ENCODE measurements at places on chromosomes 4 and X.

DNA sequence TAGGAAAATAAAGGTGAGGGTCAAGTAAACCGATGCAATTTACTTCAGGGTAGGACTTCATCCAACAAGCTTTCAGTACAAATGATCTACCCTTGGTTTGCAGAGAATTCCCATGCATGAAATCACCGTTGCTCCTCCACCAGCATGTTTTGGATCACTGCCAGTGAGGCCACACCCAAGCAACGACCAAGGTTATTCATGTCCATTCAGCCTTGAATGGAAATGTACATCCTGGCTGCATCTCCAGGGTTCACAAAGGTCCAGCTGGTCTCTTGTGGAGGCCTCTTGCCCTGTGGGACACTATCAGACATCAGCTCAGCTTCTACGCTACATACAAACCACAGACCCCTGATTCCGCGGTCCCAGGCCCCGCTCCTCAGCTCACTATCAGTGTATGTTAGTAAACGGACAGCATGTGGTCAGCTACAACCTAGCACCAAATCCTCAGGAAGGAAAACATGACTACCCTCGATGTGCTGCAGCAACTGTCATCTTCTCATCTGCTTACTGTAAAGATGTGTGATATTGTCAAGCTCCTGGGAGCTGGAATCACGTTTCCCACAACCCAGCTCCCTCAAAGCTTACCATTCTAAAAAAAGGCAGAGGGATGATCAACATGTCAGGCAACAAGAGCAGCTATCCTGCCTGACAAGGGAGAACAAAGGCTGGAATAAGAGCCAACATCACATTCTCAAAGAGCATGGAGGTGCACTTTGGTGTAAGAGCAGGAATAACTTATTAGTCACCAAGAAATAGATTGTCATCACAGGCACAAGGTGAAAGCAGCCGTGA lies 4.9 kb downstream of the LYAR start:
- DNase-seq, result no peak

DNA sequence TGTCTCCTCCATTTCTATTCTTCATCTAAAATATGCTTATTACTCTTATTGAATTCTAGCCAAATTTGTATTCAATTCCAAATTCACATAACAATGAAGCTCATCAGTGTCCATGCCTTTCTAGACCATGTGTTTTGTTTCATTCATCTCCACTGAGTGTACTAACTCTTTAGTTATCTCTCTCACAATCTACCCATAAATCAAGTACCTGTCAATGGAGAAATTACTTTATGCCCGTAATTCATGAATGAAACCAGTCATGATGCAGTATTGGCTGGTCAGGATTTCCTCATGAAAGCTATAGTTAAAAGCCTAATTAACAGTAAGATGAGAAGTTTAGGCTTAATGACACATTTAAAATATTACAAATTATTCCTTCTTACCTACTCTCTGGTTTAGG lies 12.2 kb upstream of the TMPRSS11F start:
- DNase-seq, result no peak

- DNase-seq, result no peak
Observed at GRCh38 chrX:112779139-112779538, 61.5 kb downstream of the AMOT start.

GRCh38 chrX:51496501-51497291 lies at the start of gene NUDT11:
NUDT11 (minus strand) TSS chrX:51496592; CDS start chrX:51496444, 148 bp downstream.
- no peak for DNase-seq

GRCh38 chr4:94452476-94453371 lies 982 bp downstream of the PDLIM5 start:
- DNase-seq, result peak; percentile 34

DNA sequence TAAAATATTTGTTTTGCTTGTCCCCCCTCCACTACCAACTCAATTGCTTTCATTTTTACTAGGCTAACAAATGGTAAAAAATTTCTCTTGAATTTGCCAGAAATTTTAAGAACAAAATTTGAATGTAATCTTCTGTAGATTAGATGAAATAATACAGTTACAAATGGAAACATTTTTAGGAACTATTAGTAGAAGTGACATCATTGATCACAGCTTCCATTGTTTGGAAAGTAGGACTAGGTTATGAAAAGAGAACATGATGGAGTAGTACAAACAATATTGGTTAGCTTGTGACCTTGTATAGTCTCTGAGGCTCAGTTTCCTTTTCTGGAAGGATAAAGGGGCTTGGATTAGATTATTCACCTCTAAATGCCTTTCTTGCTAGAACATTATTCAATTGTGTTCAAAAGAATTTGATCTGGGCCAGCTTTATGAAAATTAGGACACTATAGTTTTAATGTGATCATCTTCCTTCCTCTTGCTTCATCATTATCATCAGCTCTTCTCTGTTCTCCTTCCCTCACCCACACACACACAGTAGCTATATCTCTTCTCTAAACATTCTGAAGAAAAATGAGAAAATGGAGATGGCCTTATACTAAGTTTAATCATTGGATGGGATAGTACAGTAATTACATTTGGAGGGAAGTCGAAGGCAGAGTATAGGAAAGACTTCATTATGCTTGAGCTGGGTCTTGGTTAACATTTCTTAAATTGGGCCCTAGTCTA lies 9.9 kb downstream of the MTMR1 start:
- no peak for DNase-seq

DNA sequence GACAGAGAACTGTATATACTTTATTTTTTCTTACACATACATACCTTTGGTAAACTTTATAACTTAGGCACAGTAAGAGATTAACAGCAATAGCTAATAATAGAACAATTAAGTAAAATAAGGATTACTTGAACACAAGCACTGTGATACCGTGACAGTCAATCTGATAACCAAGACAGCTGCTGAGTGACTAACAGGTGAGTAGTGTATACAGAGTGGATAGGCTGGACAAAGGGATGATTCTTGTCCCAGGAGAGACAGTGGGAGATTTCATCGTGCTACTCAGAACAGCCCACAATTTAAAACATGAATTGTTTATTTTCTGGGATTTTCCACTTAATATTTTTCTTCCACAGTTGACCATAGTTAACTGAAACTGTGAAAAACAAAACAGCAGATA lies 411.8 kb downstream of the PPP1R2C start:
- no peak for DNase-seq

GRCh38 chr4:62927574-62927973 lies 1481.7 kb downstream of the TECRL start:
- DNase-seq, result no peak

GRCh38 chr4:157564771-157565170 lies 344.2 kb downstream of the GRIA2 start:
- DNase-seq, result no peak

DNA sequence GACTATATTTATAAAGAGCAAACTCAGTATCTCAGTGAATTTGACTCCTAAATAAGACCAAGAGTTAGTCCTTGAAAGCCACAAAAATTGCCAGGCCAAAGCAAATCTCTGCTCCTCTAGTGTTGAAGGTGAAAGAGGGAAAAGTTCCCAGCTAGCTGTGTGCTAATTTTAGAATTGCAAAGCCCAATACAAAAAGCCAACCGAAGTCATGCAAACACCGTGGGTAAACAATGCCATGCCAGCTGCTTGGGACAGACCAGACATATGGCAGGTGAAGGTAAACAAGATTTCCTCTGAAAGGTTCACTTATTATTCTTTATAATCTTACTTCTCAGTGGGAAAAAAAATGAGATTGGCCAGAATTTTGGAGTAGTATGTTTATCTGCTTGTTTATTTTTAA lies 80.5 kb upstream of the LNX1 start:
- DNase-seq, result peak; percentile 47

DNA sequence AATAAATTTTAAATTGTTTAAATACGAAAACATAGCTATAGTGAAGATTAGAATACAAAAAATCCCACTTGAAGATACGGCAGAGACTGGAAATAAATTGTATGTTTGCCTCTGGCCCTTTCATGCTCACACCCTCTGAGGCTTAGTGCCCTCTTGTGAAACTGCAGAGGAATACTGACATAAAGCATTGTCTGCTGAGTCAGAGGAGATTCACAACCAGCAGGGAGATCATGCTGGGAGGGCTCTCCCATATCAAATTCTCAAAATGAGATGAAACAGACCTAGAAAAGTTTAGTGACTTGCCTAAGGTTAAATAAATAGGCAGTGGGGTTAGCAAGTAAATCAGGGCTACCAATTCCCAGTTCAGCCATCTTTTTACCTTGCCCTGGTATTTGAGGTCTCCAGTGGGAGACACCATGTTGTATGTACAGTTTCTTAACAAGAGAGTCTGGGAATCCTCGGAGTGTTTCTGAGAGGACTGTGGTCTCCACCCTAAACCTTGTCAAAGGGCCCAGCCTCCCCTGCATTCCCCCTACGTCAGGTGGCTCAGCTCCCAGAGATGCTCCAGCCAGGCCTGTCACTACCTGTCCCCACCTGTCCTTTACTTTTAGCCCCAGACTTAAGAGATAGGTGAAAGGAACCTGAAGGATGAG lies 581.4 kb upstream of the DIPK2B start:
- DNase-seq, result no peak

DNA sequence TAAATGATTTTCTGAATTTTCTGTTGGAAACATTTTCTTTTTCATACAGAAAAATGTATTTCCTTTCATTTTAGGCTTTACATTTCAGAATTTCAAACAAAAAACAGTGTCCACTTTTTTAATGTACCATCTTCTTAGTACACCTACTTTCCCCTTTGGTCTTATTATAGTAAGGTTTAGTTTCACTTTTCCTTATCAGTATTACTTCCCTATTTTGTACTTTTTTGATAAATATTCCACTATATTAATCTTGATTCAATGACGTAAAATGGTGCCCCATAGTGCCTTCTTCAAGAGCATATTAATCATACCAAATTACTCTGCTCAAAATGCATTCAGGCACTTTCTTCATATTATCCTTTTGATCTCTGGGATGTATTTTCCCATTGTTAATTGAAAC lies 52.5 kb downstream of the BANK1 start:
- no peak for DNase-seq

- no peak for DNase-seq
Observed at GRCh38 chrX:137031039-137031438, 2.8 kb downstream of the GPR101 start.

GRCh38 chr4:75653845-75654503 lies 19.2 kb downstream of the G3BP2 start:
- DNase-seq, result no peak

DNA sequence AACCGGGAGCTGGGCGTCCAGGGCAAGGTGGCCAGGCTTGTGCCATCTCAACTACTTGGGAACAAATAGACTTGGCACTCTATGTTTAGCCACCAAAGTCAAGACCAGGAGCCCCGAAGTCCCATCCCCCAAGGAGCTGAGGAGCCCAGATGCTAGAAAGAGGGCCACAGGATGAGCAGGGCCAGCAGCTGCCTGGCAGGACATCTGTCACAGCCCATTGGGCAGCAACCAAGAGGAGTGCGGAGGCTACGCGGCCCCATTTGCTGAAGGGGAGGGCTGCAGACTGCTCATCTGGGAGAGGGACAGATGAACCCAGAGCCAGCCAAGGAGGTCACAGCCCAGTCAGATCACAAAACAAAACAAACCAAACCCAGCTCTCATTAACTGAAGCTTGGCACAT lies 22.9 kb upstream of the SOWAHD start:
- no peak for DNase-seq

GRCh38 chrX:19735244-19735643 lies 152.2 kb downstream of the SH3KBP1 start:
- DNase-seq, result no peak

- no peak for DNase-seq
Observed at GRCh38 chr4:184067931-184068554, 149.6 kb downstream of the ENPP6 start.

DNA sequence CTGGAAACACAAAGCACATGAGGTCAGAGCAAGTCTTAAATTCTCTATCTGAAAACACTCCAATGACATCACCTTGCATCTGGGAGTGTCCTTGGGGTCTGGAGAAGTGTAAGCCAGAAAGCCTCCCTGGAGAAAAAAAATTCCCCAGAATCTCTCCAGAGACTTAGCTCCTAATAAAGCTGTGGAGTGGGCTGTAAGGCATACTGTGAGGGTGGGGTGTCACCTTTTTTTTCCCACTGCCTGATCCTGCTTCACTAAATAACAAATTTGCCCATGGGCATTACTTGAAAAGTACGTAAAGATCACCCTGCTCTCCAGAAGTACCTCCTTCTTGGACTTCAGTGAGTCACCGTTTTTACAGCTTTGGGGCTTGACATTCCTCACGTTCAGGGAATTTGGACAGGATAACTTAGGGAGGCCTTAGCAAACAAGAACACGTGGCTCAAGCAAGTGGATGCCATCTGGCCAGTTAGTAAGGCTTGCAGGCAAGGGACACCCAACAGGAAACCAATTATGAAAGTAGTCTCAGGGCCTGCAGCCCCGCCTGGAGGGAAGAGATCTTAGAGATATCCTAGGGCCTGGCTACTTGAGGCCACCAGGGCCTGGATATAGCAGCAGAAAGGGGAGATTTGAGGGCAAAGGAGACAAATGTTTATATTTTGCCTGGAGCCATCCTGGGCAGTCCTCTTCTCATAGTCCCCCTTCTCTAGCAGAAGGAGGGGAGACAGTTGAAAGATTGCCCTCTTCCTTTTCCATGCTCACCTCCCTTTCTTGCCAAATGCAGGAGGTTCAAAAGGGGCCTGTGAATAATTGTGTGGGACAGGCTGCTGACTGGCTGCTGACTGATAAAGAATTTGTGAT lies 60.1 kb upstream of the PLAC1 start:
- no peak for DNase-seq

DNA sequence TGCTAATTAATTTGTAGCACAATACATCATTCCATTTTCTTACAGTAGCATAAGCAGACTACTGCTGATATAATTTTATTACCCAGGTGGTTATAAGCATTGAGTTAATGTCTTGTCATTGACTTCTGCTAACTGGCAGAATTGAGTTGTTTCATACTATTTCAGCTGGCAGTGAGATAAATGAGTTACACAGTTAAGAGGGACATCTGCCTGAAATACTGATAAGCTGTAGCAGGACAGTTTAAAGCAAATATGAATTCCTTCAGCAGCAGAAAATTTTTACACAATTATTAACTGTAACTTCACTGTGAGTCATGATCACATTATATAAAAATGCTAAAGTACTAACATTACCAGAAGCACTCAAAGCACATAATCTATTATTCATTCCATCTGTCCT lies 326.8 kb downstream of the INPP4B start:
- no peak for DNase-seq

DNA sequence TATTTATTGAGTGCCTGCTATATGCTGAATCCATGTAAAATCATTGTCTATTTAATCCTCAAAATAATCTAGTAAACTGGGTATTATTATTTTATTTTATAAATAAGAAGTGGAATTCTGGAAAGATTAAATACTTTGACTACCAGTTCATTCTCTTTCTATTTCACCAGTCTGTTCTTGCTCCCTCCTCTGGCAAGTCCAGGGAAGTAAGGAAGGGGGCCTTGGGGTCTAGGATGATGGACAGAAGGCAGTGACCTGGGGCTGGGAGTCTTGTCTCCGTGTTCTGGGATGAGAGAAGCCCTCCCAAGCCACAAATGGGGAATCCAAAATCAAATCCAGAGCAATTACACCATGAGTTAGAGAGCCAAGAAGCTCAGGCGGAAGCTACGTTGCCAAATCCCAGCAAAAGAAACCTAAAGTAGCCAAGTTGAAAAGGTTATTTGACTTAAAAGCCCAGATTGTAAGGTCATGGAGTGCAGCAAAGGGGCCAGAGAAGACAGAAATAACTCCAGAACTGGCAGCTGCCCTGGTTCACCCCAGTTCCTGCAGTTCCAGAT lies 28.3 kb upstream of the PARM1 start:
- DNase-seq, result no peak

- no peak for DNase-seq
Observed at GRCh38 chr4:121155893-121156292, 8.2 kb downstream of the TNIP3 start.
